ENCODE measurements at places on chromosomes 4 and X.

- DNase-seq = no peak
Observed at GRCh38 chrX:107566604-107567262, 61.6 kb upstream of the PRPS1 start.

DNA sequence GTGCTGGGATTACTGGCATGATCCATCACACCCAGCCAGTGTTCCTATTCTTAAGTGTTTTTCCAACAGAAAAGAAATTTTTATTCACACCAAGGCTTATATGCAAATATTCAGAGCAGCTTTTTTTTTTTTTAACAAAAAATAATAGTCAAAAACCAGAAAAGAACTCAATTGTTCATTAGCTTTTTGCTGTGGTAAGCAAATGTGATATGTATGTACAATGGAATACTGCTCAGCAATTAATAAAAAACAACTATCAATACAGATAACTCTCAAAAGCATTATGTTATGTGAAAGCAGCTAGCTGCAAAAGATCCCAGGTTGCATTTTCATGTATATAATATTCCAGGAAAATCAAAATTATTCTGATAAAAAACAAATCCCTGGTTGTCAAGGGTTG, 132.3 kb downstream of the SLIT2 start:
- DNase-seq = no peak

GRCh38 chrX:10630320-10630719, 9.9 kb upstream of the MID1 start:
- no peak for DNase-seq

DNA sequence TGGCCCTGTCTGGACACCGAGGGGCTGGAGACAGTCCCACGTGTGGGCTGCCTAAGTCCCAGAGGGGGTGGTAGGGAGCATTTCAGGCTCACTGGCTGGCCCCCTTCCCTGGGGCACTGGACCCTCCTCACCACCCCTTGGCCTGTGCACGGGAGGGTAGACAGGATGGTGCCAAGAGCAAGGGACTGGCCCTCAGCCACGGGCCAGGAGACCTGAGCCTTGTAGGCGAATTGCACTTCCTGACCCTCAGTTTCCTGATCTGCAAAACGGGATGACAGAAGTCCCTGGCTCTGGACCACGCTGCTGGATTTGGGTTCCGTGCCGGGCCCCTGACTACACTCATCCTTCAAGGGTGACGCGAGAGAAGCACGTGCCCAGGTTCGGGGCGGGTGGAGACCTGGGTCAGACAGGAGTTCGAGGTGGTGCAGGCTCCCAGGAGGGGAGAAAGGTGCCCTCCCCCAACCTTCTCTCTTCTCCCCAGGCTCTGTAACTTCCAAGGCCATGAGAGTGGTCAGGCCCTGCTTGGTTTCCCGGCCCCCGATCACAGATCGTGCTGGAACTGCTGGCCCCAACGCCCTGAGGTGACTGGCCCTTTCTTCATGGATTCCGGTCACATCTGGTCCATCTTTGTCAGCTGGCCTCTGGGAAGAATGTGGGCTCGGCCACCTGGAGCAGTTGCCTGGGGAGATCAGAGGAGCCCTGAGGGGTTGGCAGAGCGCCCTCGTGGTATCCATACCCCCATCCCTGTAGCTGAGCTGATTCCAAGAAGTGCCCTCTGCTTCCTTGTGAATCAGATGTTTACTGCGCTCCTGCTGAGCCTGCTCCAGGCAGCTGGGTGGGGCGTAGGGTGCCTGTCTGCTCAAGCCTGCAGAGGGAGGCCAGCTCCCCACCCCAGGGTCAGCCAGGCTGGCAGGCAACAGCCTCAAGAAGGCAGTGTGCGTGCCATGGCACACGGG, 3.3 kb downstream of the SH3BP2 start:
- no peak for DNase-seq

GRCh38 chrX:101349193-101349562, 636 bp upstream of the TIMM8A start:
- DNase-seq = no peak

GRCh38 chr4:72966652-72967051, 102.9 kb downstream of the COX18 start:
- DNase-seq = no peak

- no peak for DNase-seq
Observed at GRCh38 chr4:106305435-106306055, 10.5 kb downstream of the TBCK start.

DNA sequence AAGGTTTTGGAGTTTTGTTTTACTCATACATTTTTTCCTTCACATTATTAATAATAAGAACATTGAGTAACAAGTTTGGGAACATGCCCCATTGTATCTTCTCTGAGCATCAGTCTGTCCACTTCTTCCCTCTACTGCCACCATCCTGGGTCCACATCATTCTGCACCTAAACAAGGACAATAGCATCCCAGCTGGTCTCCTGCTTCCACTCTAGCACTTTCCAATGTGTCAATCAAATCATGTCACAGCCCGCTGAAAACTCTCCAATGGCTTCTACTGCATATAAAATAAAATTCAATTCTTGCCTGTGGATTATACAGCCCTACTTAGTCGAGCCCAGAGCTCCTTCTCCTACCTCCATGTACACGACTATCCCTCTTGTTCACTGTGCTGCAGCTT, 66.8 kb upstream of the RBPJ start:
- no peak for DNase-seq

GRCh38 chrX:40449956-40450706, 130.6 kb upstream of the ATP6AP2 start:
- no peak for DNase-seq

DNA sequence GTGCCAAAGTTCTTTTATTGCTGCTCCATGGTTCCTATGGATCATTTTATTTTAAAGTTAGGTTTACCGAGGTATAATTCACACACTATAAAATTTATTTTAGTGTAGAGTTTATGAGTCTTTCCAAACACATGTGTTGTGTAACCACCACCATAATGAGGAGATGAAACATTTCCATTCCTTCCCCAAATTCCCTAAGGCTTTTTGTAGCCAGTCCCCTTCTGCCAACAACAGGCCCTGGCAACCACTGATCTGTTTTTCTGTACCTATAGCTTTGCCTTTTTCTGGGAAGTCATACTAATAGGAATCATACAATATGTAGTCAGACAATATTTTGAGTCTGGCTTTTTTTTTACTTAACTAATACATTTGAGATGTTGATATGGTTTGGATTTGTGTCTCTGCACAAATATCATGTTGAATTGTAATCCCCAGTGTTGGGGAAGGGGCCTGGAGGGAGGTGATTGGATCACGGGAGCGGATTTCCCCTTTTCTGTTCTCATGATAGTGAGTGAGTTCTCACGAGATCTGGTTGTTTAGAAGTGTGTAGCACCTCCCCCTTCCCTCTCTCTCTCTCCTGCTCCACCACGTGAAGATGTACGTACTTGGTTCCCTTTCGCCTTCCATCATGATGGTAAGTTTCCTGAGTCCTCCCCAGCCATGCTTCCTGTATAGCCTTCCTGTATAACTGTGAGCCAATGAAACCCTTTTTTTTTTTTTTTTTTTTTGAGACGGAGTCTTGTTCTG, 59.6 kb upstream of the DHX15 start:
- DNase-seq = no peak

DNA sequence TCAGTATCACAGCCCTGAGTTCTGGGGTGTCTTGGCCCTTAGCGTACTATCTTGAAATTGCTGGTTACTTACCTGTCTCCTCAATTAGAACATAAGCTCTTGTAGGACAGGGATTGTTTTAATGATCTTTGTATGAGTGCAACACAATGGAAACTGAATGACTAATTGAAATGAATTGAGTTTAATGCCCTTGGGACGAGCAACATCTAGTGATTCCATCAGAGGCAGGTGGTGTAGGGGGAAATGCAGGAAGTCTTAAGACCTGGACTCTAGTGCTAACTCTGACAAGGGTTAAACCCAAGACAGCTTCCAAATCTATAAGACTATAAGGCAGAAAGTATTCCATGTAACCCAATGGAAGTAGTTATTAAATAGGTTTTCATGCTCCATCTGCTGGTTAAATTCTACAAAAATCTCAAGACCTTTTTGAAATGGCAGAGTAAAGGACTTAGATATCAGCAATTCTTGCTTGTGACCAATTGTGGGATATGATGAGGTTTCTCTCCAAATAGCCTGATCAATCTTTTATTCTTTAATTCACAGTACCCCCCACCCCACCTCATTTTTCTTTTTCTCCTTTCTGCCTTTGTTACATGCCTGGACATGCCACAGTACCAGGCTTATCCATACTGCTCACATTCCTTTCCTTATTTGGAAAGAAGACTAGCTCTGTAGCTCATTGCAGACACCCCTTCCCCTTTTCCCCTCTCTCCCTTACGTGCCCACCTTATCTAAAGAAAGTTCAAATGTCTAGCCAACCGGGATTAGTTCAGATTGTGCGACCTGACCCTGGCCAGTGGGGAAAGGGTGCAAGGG, 340.8 kb downstream of the PAPSS1 start:
- DNase-seq = no peak

GRCh38 chr4:48694824-48695223, 85.3 kb downstream of the FRYL start:
- DNase-seq = no peak

DNA sequence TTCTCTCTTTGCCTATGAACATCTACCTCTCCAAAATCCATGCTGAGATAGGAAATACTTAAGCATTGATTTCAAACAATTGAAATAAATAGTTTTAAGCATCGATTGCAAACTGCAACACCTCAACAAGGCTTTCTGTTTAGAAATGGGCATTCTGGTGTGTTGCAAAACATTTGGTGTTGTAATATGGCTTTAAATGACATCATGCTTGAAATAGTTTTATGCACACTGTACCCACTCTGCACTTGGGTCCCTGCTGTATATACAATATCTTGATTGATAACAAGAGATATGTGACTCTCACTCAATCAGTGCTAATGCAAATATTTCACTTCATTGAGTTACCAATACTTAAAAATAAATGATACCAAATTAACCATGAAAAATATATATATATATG, 964.9 kb upstream of the GRIA3 start:
- no peak for DNase-seq

- DNase-seq = peak; percentile 9
Observed at GRCh38 chr4:77100234-77100633, 24.4 kb upstream of the CCNI start.

- DNase-seq = peak; percentile 12
Observed at GRCh38 chrX:56314334-56314733, 82.2 kb downstream of the KLF8 start.

DNA sequence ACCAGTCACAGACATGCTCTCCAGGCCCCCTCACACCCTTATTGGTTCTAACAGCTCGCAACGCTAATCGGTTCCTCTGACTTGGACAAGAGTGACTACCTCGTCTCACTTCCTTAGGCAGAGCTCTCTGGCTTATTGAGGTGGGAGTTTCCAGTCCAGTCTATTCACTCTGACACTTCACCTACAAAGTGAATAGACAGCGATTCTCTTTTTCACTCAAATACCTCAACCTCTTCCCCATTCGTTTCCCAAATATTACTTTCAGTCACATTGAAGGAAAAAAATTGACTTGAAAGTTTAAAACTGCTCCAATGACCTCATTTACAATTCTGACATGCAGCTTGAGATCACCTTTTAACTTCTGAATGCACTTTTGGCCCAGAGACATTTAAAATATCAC, 17.7 kb downstream of the HELT start:
- no peak for DNase-seq

DNA sequence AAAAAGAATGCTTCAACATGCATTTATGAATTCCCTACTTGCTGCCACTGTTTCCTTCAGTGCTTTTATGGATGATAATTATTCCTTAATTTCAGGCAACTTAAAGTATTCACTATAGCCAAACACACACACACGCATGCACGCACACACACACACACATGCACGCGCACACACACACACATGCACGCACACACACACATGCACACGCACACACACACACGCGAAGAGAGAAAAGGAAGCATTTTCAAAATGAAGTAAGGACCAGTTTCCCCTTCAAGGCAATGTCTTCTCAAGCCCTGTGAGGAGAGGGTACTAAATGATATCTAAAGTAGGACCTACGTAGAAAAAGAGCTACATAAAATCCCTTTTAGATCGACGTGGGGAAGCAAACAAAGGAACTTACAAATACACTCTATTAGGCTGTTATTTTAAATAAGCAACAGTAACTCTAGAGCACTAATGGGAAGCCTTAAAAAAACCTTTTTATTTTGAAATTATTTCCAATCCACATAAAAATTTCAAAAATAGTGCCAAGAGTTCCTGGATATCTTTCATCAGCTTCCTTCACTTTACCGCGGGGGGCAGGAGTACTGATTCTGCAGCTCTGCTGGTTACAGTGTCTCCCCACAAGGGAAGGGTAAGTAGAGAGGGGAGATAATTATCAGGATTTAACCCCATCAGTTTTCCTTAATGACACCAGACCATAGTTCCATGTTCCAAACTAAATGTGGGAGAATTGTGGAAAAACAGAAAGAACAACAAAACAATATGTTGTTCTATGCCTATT, 13.7 kb downstream of the IRF2 start:
- DNase-seq = no peak

DNA sequence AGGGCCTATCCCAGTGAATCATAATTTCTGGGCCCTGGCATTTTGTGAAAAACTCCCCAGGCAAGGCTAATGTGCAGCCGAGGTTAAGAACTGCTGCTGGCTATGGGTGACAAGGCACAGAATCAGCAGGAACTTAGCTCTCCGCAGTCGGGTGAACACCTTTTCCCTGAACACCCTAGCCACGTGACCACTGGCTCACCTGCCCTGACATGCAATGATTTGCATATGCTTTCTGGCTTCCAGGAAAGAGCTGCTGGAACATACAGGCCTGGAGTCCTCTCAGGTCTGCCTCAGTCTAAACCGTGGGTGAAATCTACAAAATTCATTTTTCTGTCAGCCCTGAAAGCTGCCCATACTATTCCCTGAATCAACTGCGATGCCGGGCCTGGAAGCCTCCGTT, 56.6 kb downstream of the ZNF827 start:
- no peak for DNase-seq

DNA sequence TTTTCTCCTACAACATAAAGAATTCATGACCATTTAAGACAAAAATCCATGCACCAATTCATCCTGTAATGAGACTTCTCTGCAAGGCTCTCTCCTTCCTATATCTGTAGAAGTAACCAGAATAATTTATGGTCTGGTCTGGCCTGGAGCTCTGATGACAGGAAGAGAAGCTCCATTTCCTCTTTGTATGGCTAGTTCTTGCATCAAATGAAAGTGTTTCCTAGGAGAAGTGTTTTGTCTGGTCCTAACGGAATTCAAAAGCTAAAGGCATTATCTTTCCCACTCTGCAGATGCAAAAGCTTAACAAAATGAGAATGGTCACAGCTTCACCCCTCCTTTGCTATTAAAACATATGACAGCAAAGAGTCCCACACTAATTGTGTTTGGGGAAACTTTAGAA, 55.1 kb downstream of the SPATA18 start:
- DNase-seq = no peak

DNA sequence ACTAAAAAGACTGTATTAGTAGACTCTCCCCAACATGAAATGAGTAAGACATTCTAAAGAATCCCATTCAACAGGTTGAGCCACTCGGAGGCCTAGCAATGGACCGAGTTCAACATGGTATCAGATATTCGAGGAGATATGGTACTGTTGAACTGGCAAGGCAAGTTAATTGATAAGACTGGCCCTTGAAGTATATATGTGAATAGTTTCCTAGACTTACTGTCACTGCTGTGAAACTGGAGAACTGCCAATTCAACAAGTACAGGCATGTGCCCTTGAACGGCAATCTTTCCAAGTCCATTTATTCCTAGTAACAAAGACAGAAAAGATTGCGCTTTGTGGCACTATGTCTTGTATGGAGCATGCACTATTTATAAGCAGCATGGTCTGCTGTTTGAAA, 24.4 kb downstream of the FAT1 start:
- no peak for DNase-seq
